Activated CD4-positive, CD25-positive, alpha-beta regulatory T cell treated with anti-CD3 and anti-CD28 coated beads, Interleukin-2, amount 50 U/mL, for 24 hours (primary cell): ENCODE measurements at places on chromosomes 12 and 14.

- ATAC-seq = no peak
These were observed 37.4 kb downstream of the RASSF8 start for GRCh38 chr12:25995906-25996305.

GRCh38 chr14:94863366-94863765 lies 93.5 kb upstream of the GSC start:
- ATAC-seq = no peak

DNA sequence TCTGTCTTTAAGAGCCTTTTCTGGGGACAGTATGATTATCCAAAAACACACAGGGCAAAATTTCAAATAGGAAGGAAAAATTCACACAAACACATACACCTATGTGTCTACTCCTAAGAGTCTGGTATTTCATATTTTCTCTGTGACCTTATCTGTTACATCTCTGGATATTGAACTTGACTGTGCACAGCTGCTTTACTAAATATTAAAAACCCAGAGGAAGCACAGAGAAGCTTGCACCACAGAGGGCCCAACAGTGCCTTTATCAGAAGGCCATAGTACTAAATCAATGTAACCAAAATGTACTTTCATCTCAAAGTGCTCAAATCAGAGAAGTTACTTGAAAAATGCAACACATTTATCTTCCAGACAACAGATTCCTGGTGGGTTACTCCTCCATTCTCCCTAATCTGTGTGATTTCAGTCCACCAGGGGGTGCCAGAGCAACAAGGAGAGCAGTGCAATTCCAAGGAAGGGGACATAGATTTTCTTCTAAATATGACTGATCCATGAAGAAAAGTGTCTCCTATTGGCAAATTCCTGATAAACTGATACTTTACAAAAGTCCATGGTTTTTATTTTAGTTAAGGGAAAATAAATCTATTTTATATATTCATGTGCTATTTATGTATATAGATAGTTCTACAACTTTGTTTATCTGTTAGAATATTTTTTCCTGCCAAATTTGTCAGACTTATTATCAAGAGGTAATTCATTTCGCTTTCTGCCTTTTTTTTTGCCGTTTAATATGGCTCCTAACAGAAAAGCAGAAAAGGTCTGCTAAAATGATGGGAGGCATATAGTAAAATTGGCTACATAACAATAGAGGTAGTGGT lies 617.6 kb downstream of the LRFN5 start:
- ATAC-seq = no peak

- no peak for ATAC-seq
These were observed 34.9 kb upstream of the CERS5 start for GRCh38 chr12:50201987-50202521.

GRCh38 chr12:42705863-42706262 lies 116.3 kb upstream of the PRICKLE1 start:
- no peak for ATAC-seq

- no peak for ATAC-seq
These were observed 292.9 kb downstream of the DAD1 start for GRCh38 chr14:22296088-22296487.

DNA sequence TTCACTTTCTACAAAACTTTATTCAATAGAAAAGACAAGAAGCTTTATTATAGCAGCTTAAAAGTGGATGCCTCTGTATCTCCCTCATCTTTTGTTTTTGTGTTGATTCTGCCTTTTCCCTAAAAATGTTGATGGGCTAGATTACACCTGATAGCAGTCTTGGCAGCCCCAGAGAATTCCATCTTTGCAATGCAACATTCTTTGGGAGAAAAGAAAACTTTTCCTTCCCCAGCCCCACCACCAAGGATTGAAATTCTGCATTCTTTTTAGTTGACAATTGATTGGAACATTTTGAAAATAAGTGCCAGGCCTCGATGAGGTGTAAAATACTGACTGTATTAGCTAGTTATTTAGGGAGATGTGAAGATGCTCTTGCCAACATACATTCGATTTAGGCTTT lies 306.8 kb upstream of the G2E3 start:
- no peak for ATAC-seq

DNA sequence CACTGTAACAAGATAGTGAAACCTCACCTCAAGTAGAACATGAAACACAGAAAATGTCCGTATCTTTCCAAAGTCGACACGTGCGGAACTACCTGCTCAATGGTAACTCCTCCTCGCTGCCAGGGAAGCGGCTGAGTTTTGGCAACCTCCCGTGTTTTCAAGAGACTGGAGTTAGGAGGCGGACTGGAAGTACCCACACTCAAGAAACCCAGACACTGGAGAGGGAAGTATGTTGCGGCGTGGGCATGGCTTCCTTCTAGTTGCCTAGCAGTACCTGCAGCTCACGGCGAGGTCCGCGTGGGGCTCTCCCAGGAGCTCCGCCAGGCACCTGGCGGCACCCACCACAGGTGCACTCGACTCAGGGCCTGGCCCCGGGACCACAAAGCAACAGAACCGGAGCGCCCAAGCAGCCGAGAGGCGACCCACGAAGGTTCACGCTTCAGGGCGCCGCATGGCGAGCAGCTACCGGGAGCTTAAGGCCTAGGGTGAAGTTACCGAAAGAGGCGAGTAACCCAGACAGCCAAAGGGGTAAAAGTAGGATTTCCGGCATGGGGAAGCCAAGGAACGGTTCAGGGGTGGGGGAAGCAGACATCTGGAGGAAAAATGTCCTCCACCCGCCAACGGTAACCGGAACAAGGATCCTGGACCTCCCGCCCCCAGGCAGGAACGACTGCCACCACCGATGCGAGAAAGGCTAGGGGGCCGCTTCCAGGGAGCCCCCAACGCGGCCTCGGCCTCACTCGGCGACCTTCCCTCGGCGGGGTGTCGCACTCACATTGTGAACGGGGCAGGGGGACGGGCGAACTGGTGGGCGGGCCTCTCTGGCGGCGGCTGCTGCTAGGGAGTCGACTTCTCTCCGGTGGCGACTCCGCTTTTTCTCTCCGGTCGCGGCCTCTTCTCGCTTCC lies 608 bp downstream of the PTGES3 start:
- ATAC-seq = peak; percentile 36

GRCh38 chr14:90273532-90273931 lies 17.2 kb downstream of the PSMC1 start:
- ATAC-seq = no peak

GRCh38 chr12:25616286-25616685 lies 63.2 kb upstream of the LMNTD1 start:
- ATAC-seq = no peak

DNA sequence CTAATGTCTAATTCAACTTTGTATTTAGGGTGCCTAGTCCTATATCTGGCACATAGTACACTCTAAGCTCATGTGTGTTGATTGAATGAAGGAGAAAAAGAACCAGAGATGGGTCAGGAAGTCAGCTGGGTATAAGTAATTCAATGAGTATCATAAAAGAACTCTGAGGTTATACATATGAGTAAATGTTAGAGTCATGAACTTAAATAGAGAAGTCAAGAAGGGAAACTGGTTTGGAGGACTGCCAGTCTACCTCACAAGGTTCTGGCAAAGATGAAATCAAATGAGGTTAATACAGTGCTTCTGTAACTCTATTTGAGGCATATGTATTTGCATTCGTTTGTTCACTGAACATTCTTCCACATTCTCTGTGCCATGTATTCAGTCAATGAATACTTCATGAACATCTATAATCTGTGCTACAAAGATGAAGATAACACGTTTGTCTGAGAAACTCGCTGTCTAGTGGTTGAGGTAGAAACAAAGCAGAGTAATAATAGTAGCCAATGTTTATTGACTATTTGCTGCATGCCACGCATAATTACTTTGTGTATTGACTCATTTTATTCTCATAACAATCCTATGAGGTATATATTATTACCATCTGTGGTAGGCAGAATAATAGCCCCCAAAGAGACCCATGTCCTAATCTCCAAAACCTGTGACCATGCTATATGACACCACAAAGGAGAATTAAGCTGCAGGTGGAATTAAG lies 88.9 kb downstream of the PTGER2 start:
- peak; percentile 93 for ATAC-seq

DNA sequence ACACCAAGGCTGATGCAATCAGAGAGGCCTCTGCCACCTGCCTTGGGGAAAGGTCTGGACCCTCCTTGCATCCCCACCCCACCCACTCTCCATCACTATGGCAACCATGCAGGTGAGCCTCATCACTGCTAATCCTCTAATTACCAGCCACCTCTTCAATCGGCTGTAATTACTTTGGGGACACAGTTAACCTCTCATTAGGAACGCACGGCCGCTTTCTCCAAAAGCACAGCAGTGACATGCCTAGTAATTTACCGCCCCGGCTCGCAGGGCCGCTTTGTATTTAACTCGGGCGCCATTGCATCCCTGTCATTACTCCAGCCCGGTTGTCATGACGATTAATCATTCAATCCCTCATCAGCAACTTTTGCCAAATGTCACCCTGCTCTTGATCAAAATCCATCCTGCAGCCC lies 36.3 kb upstream of the FAM222A start:
- ATAC-seq = no peak

DNA sequence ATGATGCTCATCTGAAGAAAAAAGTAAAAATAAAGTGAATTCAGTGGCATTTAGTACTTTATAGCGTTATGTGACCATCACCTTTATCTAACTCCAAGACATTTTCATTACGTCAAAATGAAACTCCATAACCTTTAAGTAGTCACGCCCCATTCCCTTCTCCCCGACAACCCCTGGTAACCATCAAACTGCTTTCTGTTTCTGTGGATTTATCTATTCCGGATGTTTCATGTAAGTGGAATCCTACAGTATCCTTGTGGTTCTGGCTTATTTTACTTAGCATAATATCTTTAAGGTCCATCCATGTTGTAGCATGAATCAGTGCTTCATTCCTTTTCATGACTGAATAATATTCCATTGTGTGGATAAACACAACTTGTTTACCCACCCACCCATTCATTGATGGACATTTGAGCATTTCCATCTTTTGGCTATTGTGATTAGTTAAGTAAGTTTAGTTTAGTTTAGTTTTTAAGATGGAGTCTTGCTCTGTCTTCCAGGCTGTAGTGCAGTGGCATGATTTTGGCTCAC lies 18.5 kb upstream of the MAP1LC3B2 start:
- ATAC-seq = no peak

DNA sequence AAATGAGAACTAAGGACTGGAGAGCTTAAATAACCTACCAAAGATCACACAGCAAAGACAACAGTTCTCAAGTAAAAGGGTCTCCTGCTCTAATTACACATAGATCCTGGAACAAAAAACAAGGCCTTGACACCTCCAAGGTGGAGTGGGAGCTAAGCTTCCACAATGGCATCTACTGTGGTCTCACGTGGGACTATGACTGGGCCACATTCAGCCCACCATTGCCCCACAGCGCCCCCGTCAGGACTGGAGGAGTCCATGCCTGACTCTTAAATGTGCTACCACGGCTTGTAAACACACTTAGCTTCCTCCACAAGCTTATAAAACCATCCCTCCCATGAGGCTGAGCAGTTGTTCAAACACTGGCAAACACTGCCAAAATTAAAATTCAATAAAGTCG lies 88.5 kb downstream of the GCH1 start:
- ATAC-seq = no peak

- ATAC-seq = no peak
These were observed 15.1 kb downstream of the ADIPOR2 start for GRCh38 chr12:1705774-1706631.

DNA sequence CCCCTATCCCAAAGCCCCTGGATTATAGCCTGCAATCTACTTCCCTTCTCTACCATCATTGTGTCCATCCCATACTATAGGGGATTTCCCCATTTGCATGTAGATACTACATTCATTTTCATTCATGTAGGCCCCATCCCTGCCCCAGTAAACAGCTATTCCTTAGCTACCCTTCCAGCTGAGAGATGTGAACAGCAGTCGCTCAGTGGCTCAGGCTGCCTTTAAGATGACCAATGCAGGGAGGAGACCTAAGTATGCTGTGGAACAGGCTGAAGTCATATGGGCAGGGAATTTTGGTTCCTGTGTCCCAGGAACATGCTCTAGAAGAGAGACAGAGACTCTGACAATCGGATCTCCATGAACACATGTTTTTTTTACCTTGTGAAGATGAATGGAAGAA lies 481.2 kb upstream of the SYT1 start:
- no peak for ATAC-seq

GRCh38 chr14:35154016-35154415 lies 31.7 kb downstream of the PRORP start:
- no peak for ATAC-seq

- no peak for ATAC-seq
These were observed 66.4 kb downstream of the PTPRR start for GRCh38 chr12:70854138-70854537.

DNA sequence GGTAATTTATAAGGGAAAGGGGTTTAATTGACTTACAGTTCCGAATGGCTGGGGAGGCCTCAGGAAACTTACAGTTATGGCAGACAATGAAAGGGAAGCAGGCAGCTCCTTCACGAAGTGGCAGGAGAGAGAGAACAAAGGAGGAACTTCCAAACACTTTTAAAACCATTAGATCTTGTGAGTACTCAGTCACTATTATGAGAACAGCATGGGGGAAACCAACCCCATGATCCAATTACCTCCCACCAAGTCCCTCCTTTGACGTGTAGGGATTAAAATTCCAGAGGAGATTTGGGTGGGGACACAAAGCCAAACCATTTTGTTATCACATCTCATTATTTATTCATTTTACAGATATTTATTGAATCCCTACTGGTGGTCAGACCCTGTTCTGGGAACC lies 822.8 kb downstream of the GALC start:
- no peak for ATAC-seq

DNA sequence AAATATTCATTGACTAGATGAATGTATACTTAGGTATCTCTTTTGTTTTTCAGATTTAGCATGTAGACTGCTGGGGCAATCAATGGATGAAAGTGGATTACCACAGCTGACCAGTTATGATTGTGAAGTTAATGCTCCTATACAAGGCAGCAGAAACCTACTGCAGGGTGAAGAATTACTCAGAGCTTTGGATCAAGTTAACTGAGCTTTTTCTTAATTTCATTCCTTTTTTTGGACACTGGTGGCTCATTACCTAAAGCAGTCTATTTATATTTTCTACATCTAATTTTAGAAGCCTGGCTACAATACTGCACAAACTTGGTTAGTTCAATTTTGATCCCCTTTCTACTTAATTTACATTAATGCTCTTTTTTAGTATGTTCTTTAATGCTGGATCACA lies 15.3 kb upstream of the SNAPC1 start:
- no peak for ATAC-seq

- no peak for ATAC-seq
These were observed 45.2 kb downstream of the OR9K2 start for GRCh38 chr12:55171445-55171844.

DNA sequence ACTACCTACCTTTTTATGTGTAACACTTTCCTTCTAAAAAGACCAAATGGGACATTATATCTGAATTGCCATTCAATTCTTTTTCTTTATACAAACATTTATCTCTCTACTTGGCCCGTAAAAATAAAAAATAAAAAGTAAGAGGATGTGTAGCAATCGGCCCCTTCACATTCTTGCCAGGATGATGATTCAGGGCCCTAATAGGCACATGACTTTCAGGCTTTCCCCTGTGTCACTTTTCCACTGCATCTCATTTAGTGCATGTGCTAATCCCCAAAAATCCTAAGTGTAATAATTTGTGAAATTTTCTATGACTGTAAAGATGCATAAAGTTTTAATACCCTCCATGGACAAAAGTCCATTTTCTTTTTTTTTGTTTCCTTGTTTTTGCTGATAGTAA lies 23.0 kb upstream of the ATP2B1 start:
- no peak for ATAC-seq

- ATAC-seq = no peak
These were observed 373.6 kb upstream of the FLRT2 start for GRCh38 chr14:85156319-85156718.

GRCh38 chr12:107440606-107441005 lies 245.0 kb upstream of the PWP1 start:
- no peak for ATAC-seq
